Fibroblast of mammary gland (primary cell): ENCODE measurements at places on chromosomes 13 and 19.
A peak's percentile ranks its signal among the peaks of the same experiment; 100 is the strongest.

DNA sequence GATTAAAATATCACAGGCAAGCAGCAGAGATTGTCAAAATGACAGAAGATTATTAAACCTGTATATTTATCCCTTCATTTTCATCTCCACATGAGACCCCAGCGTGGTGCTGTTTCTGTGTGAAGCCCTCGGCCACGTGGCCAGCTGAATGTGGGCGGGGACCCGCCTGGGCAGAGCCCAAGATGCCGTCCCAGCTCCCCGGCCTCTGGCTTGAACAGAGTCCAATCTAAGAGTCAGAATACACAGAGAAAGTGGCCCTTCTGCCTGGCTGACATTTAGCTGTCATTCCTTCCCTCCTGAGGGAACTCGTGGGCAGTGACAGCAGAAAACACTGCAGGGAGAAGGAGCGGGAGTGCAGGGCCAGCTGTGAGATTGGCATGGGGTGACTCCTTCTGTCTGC, 34.9 kb upstream of the UQCRFS1 start:
- no peak for DNase-seq

GRCh38 chr13:24661713-24662112, 18.5 kb upstream of the ATP12A start:
- DNase-seq = no peak

- DNase-seq = peak; percentile 54
These were observed 583 bp downstream of the CCDC61 start for GRCh38 chr19:45995715-45996385.

DNA sequence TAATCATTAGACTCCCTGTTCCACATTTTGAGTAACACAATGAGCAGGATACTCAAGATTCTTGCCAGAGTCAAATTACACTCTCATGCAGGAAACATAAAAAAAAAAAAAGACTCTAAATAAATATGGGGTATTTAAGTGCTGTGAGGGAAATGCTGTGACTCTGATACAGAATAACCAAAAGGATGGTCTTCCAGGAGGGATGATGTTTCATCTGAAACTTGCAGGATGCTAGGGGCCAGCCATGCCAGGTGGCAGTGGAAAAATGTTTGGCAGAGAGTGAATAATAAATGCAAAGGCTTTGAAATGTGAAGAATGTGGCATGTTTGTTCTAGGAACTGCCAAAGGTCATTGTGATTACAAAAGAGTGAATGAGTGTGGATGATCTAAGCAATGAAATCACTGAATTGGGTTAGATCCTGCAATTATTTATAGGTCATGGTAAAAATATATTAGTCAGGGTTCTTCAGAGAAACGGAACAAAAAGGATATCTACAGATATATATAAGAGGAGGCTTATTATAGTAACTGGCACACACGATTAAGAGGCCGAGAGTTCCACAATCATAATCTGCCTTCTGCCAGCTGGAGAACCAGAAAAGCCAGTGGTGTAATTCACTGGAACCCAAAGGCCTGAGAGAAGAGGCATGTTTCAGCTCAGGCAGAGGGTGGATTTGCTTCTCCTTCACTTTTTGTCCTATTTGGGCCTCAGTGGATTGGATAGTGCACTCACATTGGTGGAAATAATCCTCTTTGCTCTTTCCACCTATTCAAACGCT, 1832.8 kb upstream of the MIR17HG start:
- DNase-seq = peak; percentile 66

- DNase-seq = no peak
These were observed 18.7 kb upstream of the SERP2 start for GRCh38 chr13:44354884-44355283.

DNA sequence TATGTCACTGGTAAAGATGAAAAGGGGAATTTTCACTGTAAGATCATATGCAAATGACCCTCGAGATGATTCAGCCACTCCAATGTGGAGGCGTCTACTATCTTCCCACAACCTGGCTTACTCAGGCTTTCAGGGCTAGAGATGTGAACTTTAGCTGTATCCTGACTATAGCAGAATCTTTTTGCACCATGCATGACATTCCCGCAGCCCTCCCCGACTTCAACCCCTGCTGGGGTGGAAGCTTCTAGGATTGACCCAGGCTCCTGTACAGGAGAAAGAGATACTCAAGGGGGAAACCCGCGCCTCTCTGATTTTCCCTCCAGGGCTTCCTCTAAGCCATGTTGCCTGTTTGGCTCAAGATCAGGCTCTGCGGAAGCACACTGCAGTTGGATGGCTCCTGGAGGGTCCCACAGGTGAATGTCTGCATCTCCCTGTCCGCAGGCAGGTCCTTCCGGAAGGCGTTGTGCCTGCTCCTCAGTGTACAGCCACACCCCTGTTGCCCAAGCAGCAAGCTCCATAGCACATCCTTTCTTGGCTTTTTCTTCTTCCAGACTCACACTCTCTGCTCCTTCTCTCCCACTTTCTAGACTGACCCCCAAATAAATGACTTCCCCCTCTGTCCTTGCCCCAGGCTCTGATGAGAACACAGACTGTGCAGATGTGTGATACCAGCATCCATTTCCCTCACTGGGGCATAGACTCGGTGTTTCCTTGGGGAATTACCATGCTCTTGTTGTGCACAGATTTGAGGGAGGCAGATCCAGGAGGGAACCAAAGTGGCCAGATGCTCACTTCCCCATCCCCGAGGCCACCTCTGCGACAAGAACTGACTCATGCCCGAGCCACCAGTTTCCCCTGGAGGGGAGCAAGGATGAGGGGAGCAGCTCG, 29.1 kb upstream of the POP4 start:
- DNase-seq = peak; percentile 44

- DNase-seq = no peak
These were observed 45.3 kb downstream of the SPTBN4 start for GRCh38 chr19:40512110-40512472.

DNA sequence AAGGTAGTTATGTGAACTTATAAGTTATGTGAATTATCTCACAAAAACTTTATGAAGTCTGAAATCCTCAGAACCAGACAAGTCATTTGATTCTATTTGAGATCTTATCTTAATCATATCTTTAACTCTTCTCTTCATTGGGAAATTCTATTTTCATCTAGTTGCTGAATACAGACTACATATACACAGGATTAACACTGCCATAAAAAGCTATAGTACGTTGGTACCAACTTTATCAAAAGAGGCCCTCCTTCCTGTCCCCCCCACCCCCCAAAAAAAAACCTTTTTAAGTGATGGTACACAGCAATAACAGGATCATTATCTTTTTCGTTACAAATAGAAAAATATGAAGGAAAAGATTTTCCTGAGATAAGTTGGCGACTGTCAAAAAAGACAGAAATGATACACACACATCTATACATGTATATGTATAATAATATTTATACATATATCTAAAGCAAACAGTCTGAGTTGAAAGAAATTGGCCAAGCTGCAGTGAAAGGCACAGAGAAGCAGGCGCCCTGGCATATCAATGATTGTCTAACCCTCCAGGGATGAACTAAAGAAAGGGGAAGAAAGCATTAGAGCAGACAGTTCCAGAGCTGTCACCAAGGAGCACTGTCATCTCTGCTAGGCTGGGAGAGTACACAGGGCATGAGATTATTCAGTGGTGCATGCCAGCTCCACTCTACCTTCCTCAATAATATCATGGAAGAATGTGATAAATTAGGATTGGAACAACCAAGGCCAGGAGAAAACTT, 116.7 kb downstream of the KLF12 start:
- DNase-seq = no peak

DNA sequence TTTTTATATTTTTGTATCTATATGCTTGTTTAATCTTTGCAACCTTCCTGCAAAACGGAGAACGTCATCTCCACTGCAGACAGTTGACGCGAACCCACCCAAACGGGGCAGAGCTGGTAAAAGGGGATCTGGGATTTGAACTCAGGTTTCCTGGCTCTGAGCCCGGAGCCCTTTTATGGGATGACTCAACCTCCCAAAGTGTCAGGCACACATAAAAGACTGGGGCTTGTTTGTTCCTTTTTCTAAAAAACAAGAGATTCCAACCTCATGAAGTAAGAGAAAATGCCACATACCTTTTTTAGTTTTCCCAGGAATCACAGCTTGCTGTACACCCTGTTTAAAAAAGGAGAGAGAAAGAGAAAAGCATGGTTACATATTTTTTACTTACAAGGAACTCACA, 78.9 kb downstream of the GADD45B start:
- DNase-seq = peak; percentile 24

- DNase-seq = no peak
These were observed 176.2 kb downstream of the FOXO1 start for GRCh38 chr13:40490086-40490758.

GRCh38 chr13:113654175-113654560, 3.8 kb downstream of the ATP4B start:
- DNase-seq = no peak

- DNase-seq = peak; percentile 65
These were observed 1.7 kb upstream of the S1PR4 start for GRCh38 chr19:3176715-3177501.

- DNase-seq = no peak
These were observed 11.2 kb upstream of the IL4I1 start for GRCh38 chr19:49907745-49908446.

GRCh38 chr19:31351056-31351854, 2.0 kb upstream of the TSHZ3 start:
- peak; percentile 75 for DNase-seq

DNA sequence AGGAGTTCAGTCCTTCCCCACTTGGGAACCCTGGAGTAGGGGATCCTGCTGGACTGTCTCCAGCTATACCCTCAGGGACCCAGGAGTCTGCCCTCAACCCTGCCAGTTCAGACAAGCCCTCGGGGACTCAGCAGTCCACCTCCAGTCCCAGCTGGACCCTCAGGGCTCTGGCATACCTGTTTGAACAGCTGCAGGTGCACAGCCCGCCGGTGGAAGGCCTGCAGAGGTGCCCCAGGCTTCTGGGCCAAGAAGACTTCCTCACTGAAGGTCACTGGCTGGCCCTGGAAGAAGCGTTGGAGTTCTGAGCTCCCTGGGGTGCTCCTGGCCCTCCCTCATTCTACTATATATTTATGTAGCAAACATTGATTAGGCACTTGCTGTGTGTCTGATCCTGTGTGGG, 8.6 kb downstream of the CRB3 start:
- no peak for DNase-seq

GRCh38 chr13:57087006-57087405, 53.7 kb upstream of the PRR20A start:
- DNase-seq = no peak

- DNase-seq = no peak
These were observed 16.8 kb upstream of the COMP start for GRCh38 chr19:18807861-18808331.

DNA sequence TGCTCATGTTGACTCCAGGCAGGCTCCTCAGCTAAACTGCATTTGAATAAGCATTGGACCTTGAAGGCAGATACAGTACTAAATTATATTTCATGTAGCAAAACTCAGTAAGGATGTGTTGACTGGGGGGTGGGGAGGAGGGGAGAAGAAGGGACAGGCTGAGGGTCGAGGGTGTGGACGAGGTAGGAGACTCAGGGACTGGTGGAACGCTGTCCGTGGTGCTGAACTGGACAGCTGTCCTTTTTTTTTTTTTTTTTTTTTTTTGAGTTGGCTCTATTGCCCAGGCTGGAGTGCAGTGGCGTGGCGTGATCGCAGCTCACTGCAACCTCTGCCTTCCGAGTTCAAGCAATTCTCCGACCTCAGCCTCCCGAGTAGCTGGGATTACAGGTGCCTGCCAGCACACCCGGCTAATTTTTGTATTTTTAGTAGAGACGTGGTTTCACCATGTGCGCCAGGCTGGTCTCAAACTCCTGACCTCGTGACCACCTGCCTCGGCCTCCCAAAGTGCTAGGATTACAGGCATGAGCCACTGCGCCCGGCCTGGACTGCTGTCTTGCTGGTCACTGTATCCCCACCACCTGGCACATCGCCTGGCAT, 33.2 kb upstream of the CASP14 start:
- DNase-seq = peak; percentile 3

GRCh38 chr13:28052945-28053344, 47.4 kb downstream of the FLT3 start:
- DNase-seq = no peak

DNA sequence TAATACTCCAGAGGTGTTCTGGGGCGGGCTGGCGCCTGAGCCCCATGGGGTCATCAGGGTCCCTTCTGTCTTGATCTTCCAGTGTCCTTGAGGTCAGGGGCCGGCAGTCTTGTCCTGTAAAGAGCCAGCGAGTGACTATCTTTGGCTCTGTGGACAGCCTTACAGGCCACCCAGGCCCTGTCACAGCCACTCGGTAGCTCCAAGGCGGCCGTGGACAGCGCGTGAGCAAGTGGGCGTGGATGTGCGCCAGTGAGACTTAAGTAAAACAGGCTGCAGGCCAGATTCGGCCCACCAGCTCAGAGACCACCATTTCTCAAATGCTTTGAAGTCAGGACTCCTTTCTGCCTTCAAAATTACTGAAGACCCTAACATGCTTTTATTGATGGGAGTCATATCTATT, 3.7 kb downstream of the ZNF444 start:
- no peak for DNase-seq

GRCh38 chr19:37564624-37565369, 29.8 kb downstream of the ZNF571 start:
- DNase-seq = no peak

DNA sequence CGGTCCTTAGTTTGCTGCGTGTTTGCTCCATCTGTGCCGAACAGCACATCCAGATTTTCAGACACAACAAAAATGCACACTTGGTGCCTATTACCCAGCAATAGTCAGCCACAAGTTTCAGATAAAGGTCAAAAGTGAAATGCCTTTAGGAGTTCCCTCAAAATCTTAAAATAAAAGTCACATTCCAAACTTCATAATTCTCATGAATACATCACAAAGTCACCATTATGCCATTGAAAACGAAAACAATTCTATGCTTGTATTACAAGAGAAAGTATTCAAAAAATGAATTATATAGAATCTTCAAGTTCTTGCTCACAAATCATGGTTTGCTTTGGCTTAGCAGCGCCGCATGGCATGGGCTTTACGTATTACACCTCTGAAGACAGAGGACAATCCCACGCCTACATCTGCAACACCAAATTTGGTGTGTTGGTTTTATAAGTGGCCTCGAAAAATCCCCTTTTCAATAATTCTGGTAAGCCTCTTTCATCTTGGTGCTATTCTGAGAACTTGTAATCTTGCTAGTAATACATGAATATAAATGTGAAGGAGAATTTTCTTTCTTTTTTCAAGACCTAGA, 26.6 kb downstream of the COL4A1 start:
- no peak for DNase-seq

- DNase-seq = peak; percentile 57
These were observed 113.7 kb downstream of the RFC3 start for GRCh38 chr13:33931397-33932311.

- no peak for DNase-seq
These were observed 1.3 kb downstream of the NR1H2 start for GRCh38 chr19:50377517-50377916.

DNA sequence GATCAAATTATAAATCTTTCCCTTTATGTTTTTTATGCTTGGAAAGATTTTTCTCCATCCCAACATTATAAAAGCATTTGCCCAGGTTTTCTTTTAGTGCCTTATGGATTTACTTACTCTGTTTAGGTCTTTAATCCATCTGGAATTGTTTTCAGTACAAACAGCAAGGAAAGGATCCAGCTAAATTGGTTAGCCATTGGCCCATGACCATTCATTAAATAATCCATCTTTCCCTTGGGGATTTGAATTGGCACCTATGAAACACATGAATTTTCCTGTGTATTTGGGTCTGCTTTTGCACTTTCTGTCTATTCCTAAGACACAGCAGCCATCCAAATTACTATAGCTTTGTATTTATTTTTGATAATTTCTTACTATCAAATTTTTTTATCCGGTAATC, 28.8 kb upstream of the SHKBP1 start:
- no peak for DNase-seq
